ENCODE measurements at places on chromosomes 16 and 17.

GRCh38 chr17:787641-788221 lies 5.6 kb downstream of the MRM3 start:
- no peak for DNase-seq

DNA sequence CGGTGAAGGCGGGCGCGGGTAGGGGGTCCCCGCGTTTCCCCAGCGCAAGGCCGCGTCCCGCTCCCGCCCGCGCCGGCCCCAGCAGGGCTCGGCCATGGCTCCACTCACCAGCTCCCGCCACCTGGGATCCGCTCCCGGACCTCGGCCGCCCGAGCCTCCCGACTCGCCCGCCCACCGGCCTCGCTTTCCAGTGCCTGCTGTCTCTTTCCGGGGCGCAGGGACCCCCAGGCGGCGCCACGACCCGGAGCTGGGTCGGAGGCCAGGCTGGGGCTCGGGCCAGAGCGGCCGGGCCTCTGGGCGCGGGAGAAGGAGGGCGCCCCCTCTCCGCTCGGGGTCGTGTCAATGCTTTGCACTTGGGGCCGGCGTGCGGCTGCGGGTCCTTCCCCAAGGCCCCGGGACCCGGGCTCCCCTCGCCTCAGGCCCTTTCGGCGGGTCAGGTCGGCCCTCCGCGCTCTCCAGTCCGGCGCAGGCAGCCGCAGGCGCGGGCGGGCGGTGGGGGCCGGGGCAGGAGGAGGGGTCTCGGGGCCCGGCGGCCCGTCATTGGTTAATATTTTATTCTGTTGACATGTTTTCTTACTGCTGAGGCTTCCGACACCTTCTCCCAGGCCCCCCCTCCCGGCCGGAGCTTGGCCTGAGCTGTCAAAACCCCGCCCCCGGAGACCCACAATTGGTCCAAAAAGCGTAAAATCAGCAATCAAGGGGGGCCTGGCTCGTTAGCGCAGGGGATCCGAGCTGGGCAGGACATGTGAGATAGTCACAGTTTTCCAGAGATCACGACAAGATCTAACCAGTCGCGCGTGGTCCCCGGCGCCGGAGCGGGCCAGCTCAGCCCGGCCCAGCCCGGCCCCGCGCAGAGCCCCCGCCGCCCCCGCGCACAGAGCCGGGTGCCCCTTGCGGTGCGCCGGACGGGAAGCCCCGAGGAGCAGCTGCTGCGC lies at the start of gene TBX2:
Gene TBX2 (plus strand): TSS at position 713 of the 935 bp plus-strand sequence. CDS start 334 bp downstream, outside the sequence.
- no peak for DNase-seq

- DNase-seq = no peak
Observed at GRCh38 chr16:6777624-6778023, 555.0 kb upstream of the RBFOX1 start.

DNA sequence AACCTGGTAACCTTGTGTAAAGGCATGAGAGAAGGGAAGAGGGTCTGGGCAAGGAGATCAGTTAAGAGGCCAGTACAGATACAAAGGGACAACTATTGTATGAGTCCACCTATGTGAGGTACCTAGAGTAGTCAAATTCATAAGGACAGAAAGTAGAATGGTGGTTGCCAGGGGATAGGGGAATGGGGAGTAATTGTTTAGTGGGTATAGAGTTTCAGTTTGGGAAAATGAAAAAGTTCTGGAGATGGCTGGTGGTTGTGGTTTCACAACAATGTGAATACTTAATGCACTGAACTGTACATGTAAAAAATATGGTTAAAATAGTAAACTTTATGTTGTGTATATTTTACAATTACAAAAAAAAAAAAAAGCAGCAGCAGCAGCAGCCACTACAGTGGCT lies 49.4 kb downstream of the SNTB2 start:
- no peak for DNase-seq

GRCh38 chr16:72873853-72874252 lies 174.1 kb downstream of the ZFHX3 start:
- no peak for DNase-seq

- DNase-seq = no peak
Observed at GRCh38 chr17:16353317-16354174, at the start of gene CENPV. Gene CENPV (minus strand): TSS chr17:16353469. CDS start chr17:16353436, 33 bp downstream.

DNA sequence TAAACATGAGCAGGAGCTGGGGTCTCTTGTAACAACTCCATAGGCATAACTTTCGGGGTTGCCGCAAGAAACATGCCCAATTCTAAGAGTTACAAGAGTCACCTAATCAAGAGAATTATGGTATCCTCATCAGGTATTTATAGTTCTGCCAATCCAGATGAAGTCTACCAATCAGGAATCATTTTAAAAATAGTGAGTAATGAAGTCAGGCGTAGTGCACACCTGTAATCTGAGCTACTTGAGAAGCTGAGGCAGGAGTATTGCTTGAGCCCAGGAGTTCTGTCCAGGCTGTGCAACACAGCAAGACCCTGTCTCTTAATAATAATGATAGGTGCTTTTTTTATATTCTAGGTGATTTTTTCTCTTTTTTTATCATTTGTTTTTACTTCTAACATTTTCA lies 128.5 kb upstream of the RBL2 start:
- DNase-seq = no peak

DNA sequence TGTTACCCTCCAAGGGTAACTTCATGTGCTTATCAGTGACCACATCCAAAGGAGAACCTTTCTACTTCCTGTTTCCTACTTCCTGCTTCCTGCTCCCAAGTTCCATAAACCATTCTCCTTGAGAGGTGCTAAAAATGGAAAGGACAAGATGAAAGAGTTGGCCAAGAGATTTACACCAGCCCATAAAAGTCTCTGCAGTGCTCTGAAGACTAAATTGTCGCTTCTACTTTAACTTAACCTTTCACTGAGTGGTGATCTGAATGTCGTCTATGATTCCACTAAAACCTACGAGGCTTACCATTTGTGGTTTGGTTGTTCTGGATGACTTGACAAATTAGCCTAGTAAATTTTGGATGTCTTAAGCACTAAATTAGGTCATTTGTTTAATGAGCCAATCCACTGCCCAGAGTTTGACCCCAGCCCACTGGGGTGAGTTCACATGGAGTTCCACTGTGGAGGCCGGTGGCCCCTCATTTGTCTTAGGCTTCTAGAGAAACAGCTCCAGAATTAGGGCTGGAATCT lies 333.1 kb downstream of the FOXL1 start:
- no peak for DNase-seq

DNA sequence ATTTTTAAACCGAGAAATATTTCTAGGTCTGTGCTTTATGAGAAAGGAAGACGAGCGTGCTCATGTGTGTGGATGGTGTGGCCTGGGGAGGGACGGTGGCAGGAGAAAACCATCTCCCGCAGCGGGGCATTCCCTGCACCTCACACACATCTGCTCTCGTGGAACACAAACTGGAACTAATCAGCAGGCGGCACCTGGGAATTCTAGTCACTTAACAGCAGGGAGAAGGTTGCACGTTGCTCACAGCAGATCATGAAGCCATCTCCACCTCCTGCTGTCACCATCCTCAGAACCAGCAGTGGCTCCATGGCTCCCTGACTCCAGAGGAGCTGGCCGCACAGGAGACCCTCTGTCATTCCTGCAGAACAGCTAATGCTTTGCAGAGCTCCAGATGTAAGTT lies 35.2 kb downstream of the ADCY9 start:
- no peak for DNase-seq

DNA sequence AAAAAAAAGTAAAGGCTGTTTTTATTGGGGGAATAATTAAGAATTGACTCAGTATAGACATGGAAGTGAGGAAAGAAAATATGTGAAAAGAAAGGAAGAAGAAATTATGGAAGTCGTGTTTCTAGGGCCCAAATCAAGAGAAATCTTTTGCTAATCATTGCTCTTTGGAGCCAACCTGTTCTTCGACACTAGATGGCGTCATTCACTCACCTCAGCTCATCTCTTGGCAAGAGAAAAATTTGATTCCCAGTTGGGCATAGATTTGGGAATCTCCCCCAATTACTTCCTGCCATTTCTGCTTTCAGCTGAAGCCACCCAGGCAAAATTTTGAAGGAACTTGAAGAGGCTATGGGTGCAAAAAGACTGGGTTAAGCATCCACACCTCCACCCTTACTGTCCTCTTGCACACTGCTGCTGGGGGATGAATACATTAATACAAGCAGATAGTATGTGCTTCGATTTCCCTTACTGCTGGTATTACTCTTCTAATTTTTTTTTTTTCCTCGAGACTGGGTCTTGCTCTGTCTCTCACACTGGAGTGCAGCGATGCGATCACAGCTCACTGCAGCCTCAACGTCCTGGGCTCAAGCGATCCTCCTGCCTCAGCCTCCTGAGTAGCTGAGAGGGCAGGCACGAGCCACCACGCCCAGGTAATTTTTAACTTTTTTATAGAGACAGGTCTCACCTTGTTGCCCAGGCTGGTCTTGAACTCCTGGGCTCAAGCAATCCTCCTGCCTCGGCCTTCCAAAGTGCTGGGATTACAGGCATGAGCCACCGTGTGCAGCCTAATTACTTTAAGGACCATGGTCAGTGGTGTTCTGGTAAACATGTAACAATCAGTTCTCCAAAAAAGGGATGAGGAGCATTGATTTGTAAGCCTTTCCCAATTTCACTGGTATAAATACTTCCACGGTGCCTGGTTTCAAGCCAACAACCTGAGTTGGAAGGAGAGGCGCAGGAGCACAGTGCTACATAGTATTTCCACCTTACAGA lies 13.5 kb downstream of the PSMD7 start:
- DNase-seq = no peak

- DNase-seq = no peak
Observed at GRCh38 chr16:12527071-12527470, 276.6 kb downstream of the CPPED1 start.

- DNase-seq = no peak
Observed at GRCh38 chr17:613725-614124, 100.9 kb downstream of the VPS53 start.

DNA sequence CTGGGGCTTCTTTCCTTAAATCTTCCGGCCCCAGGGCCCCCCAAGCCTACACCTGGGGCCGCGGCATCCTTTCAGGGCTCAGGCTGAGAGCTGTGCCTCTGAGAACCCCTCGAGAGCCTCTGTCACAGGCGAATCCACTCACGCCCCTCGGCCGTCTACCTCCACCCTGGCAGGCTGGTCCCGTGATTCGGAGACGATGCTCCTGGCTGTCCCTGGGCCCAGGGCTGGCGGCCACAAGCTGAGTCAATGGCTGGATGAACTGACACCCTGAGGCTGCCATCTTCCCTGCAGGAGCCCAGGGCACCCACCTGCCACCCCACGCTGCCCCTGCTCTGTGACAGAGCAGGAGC lies 4.4 kb downstream of the TEPSIN start:
- no peak for DNase-seq

DNA sequence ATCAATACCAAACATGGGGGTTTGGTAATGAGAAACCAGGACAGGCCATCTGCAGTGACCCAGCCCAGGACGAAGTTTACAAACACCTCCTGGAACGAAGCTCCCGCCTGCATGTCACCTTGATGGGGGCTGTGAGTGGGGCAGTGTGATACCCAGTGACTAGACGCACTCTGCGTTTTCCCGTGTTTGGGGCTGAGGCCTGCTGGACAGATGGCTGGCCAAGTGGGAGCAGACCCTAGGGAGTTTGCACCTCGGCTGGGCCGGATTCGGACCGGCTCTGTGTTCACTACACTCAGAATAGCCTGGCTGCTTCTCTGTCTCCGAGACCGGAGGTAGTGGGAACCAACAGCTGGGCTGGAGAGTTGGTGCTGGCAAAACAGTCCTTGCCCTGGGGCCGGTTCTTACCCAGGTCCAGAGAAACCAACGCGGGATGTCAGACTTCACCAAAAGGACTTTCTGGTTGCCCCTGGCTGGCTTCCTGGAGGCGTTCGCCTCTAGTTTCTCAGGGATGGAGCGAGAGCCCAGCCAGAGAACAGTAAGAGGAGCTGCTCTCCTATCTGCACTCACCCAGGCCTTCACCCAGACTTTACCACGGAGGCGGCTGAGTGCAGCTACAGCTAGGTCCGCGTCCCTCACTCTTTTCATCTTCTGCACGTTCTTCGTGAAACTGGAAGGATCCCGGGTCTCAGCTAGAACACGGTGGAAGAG lies 20.4 kb downstream of the CARHSP1 start:
- DNase-seq = no peak
